ENCODE measurements at places on chromosomes 4 and X.

- no peak for DNase-seq
Observed at GRCh38 chr4:156237231-156237630, 283.6 kb upstream of the CTSO start.

GRCh38 chr4:121818215-121818614 lies 5.5 kb downstream of the CCNA2 start:
- DNase-seq: no peak

- no peak for DNase-seq
Observed at GRCh38 chr4:2390146-2390545, 28.3 kb downstream of the ZFYVE28 start.

- no peak for DNase-seq
Observed at GRCh38 chrX:16700734-16701133, 11.7 kb downstream of the CTPS2 start.

Data from activated CD8-positive, alpha-beta memory T cell treated with anti-CD3 and anti-CD28 coated beads for 4 hours (primary cell).